Astrocyte of the hippocampus (primary cell): ENCODE measurements at places on chromosomes 16 and 17.

- DNase-seq = no peak
These were observed 446.1 kb downstream of the SOX9 start for GRCh38 chr17:72566671-72567484.

DNA sequence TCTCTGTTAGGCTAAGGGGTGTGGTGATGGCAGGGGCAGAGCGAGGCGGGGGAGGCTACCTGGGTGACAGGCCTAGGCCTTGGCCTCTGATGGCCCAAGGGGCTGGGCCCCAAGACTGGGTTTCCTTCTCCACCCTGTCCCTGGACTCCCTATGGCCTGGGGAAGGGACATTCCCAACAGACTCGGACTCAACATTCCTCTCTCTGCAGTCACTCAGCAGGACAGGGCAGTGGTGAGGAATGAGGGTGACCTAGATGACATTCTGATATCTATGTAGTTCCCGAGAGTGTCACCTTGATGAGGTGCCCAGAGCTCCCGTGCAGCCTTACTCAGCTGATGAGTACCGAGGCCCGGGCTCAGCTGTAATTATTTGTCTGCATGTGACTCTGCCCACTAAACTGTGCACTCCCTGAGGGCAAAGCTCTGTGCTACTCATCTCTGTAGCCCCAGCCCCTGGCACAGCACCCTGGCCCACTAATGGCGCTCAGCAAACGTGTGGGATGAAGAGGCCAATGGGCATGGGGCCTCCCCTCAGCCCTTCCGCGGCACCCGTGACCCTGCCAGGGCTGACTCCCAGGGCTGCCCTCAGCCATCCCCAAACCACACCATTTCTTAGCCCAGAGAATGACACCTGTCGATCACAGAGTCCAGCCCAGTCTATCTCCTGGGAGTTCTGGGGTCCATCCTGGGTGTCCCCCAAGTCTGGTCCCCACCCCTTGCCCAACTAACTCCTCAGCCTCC, 2.2 kb downstream of the PLCD3 start:
- DNase-seq = no peak

DNA sequence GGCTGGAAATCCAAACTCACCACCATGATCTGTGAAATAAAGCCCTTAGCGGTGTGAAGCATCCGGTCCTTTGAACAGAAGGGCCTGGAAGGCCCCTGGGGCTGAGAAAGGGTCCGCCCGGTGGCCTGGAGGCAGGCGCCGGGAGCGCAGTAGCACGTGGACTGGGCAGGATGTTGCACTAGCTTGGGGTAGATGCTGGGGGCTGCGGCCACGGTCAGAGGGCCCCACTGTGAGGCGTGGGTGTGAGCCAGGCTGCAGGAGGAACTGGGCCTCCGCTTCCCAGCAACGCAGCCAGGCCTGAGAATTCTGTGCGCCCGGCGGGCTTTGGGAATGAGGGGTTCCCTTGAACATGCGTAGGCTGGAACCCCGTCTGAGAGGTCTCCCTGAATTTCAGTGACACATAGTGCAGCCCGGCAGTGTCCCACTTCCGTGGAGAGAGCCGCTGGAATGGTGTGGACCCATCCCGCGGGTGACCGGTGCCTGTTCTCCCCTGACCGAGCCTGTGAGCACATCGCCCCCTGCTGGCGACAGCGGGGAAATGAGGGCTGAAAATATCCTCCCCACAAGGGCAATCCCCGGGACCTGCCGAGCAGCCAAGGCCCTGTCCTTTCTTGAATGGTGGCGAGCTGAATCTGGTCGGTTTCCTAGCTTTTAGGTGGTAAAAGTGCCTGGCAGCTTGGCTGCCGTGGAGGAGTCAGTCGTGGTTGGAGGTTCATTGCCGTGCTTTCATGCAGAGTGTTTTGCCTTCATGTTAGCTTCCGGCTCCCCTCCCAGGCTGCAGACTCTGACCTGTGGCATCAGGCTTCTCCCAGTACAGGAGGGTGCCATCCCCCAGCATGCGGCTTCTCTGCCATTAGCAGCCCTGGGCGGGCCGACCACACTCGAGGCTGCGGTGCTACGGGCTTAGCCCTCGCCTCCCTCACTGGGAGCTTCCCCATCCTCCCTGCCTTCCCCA, 43.8 kb downstream of the DNAJA2 start:
- DNase-seq = peak; percentile 75

DNA sequence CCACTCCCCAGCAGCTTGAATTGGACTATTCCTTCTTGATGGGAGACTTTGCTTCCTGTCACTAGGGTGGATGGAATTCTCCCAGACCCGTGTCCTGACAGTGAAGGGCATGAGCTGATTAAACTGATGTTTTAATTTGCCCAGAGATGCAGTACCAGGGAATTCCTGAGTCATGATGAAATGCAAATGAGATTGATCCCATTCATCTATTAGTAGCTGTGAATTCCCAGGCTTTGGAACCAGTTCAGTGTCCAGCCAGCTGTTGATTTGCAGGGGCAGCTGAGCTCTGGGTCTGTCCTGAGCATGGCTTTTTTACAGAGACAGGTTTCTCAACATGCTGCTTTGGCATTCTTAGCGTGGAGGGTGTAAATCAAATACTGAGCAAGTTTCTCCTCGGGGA, 157.9 kb downstream of the PITPNC1 start:
- DNase-seq = peak; percentile 70

- DNase-seq = no peak
These were observed 14.2 kb downstream of the USP36 start for GRCh38 chr17:78826421-78826820.

GRCh38 chr16:28187595-28188004, 24.2 kb downstream of the XPO6 start:
- no peak for DNase-seq

- no peak for DNase-seq
These were observed 298.6 kb downstream of the SEC14L1 start for GRCh38 chr17:77439189-77440018.

DNA sequence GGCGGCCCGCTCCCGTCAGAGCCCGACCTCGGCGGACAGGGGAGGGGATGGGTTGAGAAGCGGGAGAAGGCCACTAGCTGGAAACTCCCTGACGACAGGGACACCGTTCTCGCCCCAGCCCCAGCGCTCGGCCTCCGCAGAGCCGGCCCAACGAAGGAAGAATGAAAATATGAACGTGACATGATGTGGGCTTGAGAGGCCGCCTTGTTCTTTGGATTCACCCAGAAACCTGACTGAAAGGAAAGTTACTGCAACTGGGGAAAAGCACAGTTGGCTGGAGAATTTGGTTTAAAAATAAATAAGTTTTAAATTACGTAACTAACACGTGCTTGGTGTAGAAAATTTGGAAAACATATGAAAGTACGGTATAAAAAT, 21.1 kb downstream of the NPTX1 start:
- DNase-seq = no peak

GRCh38 chr17:29782917-29783316, 147.1 kb downstream of the SSH2 start:
- no peak for DNase-seq

DNA sequence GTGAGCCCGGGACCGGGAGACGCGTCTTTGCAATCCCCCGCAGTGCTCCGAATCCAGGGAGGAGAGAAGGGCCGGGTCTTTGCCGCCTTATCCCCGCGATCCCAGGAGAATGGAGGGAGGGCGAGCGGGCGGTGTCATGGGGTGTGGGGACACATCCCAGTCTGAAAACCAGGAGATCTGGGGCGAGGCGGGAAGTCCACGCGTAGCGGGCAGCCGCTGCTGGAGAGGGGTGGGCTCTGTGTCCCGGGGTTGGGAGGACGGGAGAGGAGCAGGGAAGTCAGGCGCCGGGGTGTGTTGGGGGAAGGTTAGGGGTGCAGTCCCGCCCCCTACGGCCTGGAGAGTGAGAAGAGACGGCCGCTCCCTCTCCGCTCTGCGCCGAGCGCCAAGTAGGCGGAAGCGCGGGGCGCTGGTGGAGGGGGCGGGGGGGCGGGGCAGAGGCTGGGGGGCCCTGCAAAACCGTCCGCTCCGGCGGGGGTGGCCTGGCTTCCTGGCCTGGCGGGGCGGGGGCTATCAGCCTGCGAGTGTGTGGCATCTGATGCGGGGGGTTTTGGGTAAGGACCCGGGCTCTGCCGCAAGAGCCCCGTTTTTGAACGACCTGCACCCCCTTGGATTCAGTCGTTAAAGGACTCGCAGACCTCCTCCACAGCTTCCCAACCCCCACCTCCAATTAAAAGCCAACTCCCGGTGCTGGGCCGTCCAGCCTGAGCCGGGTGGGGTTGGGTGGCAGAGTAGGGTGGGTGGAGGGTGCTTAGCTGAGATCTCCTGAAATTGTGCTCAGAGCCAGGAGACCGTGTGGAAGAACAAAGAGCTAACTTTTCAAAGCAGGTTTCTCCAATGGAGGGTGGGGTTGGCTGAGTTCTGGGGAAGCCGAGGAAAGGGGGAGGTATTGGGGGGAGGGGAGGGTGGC, 654 bp downstream of the LASP1 start:
- peak; percentile 58 for DNase-seq
